ENCODE measurements at places on chromosomes 3 and 15.
A peak's percentile ranks its signal among the peaks of the same experiment; 100 is the strongest.

GRCh38 chr3:55937301-55937700 is 450.2 kb upstream of the WNT5A start:
- DNase-seq, result no peak

DNA sequence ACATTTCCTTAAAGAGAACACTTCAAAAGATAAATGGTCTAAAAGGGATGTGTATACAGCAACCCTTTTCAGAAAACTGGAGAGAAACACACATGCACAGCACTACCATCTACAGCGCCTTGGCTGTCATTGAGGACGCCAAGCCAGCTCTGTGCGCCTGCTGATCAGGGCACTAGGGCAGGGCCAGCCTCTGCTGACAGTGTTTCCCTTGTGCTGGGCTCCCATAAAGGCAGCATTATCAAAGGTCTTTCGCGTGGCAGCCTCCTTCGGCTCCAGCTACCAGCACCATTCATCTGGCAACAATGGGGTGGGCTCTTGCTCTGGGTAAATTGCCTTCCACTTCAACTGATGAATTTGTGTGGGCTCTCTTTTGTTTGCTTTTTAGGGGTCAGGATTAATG is 53.4 kb downstream of the LDHAL6B start:
- DNase-seq, result no peak

DNA sequence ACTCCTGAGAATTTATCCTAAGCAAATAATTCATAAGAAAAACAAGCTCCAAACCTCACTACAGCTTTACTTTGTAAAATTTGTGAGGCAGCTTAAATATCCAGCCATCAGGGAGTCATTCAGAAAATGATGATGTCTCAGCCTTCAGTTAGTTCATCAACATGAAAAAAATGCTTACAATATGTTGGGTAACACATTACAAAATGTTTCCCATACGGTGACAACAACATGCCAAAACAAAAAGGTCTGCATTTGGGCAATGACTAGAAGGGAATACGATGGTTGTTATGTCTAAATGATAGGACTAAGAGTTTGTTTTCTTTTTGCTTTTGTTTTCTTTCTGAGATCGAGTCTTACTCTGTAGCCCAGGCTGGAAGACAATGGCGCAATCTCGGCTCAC is 47.0 kb upstream of the CFAP161 start:
- DNase-seq, result no peak

GRCh38 chr3:31610700-31611275 is 78.1 kb downstream of the STT3B start:
- no peak for DNase-seq

- peak; percentile 14 for DNase-seq
These were observed 19.9 kb upstream of the ABHD2 start for GRCh38 chr15:89068325-89068784.

DNA sequence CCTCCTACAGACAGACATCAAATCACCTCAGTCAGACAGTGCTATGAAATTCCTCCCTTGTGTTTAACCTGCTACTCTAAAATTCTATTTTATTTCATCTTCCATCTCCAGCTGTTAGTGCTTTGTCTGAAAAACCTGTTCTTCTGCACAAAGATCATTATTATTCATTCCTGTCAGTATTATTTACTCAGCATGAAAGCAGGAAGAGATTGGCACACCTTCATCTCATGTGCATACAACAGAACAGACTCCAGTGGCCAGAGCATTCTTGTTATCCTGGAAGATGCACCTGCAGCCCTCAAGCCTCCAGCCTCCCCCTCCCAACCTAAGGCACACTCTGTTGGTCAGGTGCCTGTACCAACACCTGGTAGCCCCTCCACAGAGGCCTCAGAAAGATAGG is 1.8 kb upstream of the ROPN1B start:
- no peak for DNase-seq

DNA sequence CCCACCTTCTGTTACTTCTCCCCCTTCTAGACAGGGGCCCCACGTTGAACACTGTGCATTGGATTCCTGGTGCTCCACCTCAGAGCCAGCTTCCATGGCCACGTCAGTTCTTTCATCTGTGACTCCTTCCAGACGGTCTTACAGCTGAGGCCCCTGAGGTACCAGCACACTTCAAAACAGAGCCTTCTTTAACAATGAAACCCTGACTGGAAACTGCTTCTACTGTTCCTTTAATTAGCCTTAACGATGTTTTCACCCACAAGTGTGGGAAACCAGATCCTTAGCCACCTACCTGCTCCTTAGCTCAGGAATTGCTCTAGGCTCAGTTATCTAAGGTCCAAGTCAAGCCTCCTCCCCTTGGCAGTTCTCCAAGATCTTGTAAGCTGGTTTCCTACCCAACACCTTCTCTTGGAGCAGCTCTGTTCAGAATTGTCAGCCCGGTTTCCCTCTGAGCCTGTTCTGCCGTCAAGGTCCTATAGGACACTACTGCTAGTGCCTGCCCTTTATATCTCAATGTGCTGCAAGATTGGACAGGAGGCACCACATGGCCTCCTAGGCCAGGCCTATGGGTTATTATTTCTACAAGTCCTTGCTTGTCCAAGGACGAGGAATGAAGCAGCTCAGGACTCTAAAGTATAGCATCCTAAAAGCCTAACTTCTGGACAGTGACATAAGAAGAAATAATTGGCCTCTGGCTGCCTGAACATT is 80.7 kb downstream of the FMN1 start:
- no peak for DNase-seq

- no peak for DNase-seq
These were observed 48.9 kb upstream of the ALCAM start for GRCh38 chr3:105317841-105318240.

DNA sequence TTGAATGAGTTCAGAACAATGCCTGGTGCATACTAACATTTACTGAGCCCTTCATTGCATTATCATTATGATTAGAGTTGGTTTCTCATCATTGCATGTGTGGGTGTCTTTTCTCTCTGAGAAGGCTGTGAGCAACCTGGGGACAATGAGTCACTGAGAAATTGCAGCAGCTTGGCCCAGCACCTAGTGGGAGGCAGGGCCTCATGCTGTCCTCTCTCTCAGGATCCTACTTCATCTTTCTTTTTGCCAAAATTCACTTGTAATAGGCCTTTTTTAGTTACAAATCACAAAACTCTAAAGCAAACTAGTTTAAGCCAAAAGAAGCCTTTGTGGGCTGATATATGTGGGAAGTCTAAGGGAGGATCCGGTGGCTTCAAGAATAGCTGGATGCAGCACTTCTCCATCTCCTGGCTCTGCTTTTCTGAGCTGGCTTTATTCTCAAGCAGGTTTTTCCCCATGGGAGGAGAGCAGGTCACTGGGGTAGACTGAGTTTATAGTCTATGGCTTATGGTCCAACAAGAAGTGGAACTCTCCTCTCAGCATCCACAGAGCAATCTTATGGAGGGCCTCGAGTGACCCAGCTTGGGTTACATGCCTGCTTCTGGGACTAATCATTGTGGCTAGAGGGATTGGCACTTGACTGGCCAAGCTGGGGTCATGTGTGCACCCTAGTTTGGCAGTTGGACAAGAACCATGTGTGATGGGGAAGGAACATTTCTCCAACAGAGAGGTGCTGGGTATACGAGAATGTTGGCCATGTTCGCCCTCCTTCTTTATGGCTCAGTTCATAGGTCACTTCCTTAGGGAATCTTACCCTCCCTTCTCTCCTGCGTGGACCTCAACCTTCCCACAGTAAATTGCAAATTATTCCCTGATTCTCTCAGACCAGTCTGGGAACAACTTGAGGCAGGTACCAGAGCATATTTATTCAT is 8.7 kb upstream of the CAMK1 start:
- DNase-seq, result no peak

- DNase-seq, result no peak
These were observed 17.6 kb downstream of the ASB14 start for GRCh38 chr3:57274845-57275244.

DNA sequence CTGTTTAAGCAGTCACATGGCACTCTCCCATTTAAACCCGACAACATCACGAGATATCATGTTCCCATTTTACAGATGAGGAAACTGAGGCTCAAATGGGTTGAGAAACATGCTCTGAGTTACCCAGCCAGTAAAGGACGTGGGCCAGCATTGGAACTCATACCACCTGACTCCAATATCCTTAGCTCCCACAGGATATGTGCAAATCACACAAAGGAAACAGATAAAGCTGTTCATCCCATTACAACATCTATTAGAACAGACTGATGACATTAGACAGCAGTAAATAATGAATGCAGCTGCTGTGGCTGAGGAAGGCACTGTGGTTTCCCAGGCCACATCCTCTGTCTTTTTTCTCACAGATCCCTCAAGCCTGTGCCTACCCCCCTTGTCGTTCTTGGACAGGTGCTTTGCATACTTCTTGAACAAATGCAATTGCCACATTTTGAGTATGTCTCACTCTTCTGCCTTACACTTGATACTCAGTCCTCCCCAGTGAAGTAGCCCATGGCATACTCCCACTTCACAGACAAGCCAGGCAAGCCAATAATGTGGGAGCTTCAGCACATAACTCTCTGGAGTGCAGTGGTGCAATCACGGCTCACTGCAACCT is 17.7 kb downstream of the FRMD4B start:
- DNase-seq, result no peak

DNA sequence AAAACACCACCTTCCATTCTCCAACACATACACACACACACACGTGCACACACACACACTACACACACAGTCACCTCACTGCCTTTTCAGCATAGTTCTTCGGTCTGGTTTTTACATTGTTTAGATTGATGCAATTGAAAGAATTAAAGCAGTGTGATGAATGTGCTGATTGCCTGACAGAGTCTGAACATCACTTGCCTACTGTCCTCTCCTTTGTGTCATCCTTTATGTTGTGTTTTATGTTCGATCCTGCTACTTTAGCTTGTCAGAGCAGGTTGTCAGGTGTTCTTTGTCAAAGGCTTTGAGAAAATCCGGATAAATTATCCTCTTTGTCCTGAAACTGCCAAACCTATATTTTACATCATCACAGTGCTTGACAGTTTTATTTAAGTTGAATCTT is 80.4 kb downstream of the IQCH start:
- DNase-seq, result no peak

DNA sequence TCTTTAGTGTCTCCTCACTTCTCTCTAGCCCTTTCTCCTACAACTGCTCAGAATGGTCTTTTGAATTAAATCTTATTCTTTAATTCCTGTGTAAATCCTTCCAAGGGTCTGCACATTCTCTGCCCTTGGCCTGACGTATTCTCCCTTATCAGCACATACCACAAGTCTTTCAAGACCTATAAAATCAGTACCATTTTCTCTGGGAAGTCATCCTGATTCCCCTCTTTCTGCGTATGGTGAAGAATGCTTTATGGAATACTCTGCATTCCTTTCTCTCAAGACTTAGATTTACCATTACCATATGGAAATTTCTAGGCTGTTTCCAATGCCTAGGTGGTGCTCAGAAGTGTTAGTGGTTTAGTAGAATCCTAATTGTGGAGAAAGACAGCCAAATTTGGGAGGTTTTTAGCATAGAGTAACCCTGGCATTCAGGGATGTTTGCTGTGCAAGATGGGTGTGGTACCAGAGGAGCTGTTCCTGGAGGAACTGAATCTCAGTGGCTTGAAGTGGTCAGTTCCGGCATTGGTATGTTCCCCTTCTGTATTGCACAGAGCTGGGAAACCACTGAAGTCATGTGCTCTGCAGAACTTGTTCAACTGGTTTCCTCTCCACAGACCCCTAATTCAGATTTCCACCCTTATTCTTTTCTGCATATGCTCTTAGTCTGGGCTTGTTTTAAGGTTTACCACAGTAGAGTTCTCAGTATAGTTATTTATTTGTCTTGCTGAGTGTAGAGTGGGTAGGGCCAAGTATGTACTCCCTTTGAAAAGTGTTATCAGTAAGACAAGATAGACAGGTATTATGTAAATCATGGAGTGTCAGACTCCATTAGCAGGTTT is 24.5 kb downstream of the IQGAP1 start:
- no peak for DNase-seq

GRCh38 chr15:41564960-41565502 is 6.0 kb downstream of the TYRO3 start:
- no peak for DNase-seq

DNA sequence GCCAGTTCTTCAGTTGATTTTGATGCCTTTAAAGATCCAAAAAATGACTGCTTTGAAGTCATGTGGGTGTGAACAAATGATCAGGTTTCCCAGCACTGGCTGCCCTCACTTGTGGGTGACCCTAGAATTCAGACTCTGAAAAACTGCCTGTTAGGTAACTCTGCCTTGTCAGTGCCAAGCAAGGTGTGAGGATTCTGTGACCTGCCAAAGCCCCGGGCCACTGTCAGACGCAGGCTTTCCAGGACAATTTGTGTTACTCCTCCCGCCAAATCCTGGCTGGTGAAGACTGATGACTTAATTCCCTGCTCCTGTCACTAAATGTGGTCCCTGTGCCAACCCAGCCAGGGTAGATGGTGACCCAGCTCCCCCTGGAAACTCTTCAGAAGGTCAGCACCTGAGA is 99.2 kb upstream of the PSMD6 start:
- DNase-seq, result no peak

- no peak for DNase-seq
These were observed 66.7 kb downstream of the MYLK start for GRCh38 chr3:123817413-123817812.

DNA sequence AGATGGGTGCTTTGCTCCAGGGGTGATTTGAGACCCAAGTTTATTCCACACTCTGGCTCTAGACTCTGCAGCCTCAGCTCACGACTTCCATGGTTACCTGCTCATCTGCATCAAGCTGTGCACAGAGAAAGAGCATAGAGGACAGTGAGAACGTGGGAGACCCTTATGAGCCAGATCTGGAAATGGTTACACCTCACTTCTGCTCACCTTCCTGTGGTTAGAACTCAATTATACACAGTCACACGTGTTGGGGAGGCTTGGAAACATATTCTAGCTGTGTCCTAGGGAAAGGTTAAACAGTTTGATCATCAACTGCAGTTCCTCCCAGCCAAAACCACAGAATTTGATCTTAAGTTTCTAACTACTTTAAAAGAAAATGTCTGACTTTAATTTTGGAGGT is 1.8 kb downstream of the FETUB start:
- no peak for DNase-seq

- DNase-seq, result no peak
These were observed 260.6 kb upstream of the NECTIN3 start for GRCh38 chr3:110811050-110811449.

- no peak for DNase-seq
These were observed 79.0 kb downstream of the IGF1R start for GRCh38 chr15:98727115-98728040.

- DNase-seq, result no peak
These were observed 2.2 kb upstream of the UBA3 start for GRCh38 chr3:69082361-69082760.

DNA sequence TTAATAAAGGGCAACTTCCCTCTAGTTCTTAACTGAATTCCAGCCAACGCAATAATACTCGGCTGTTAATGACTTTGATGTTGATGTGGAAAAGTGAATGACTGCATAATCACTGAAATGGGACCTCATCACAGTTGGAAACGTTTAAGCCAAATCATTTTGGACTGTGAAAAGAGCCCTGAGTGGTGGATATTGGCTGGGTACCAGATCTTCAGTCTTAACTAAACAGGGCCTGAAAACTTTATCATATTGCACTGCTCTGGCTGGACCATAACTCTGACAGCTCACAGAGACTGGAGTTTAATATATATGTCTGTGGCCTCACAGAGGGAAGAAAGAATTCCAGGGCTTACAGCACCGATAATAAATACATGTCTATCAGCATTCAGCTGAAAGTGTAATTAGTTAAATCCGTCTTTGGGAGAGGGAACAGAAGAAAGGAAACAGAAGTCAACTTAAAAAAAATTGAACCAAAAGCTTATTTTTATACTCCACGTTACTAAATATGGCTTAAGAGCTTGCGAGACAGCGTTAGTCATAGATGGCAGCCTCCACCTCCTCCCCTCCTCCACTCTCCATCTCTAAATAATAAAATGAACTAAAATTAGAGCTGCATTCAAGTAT is 222.3 kb upstream of the CDIN1 start:
- DNase-seq, result no peak

- no peak for DNase-seq
These were observed 68.4 kb downstream of the HES1 start for GRCh38 chr3:194204042-194204987.

Data from activated CD8-positive, alpha-beta memory T cell treated with anti-CD3 and anti-CD28 coated beads for 4 hours (primary cell).